CD4-positive, alpha-beta T cell (primary cell): ENCODE measurements at places on chromosomes 7 and 10.

DNA sequence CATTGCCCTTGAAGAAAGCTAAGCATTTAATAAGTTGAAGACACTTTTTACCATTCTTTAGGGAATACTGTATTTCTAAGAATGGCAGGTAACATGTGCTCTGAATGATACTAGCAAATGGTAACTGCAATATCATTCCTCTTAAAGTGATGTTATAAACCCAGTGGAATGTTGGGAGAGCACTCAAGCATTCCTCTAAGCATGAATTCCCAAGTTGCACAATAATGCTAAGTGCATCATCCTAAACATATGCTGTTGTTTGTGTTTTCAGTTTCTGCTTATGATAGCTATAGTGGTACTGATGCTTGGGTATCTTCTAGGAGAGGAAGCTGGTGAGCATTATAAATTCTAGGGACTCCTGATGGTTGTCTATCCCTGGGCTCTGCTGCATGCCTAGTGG lies 673.9 kb downstream of the PHTF2 start:
- DNase-seq: no peak

DNA sequence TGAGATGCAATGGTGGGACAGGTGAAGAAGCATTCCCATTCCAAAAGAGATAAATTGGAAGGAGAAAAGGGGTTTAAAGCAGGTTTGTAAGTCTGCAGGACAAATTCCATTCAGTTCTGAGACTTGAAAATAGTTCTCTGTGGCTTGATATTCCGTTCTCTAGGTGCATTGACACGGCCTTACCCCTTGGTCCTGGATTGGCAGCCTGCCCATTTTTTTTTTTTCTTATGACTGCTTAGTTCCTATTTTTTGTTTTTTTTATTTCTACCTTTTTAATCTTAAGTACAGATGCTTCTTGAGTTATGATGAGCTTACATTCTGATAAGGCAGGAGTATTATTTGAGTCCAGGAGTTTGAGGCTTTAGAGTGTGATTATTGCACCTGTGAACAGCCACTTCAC lies 70.6 kb downstream of the MLLT10 start:
- DNase-seq: no peak

DNA sequence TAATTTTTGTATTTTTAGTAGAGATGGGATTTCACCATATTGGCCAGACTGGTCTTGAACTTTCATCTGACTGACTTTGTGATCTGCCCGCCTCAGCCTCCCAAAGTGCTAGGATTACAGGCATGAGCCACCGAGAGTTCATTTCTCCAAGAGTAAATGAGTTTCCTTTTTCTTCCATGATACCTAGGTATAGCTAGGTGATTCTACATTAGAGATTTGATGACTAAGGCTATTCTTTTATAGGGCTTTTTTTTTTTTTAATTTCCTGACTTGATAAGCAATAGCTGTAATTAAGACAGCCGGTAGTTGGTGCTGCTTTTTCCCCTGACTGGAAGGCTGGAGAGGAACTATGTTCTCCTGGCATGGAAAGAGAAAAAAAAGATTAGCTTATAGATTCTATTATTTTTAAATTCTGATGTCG lies 3.3 kb downstream of the PTPN12 start:
- DNase-seq: no peak

DNA sequence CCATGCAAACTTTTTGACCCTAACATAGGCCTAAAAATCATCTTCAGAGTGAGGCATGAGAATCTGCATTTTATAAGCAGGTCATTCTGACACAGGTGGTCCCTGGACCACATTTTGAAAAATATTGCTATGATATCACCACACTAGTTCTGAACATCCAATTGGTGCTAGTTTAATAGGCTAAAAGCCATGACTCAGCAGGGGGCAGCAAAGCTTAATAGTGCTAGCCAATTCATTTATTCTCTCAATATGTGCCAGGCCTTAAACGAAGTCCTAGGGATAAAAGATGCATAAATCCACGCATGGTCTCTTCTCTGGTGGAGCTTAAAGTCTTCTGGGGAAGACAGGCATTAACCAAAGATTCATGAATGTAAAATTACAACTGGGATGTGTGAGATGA lies 10.2 kb upstream of the SLC25A28 start:
- no peak for DNase-seq

GRCh38 chr10:48807791-48808470 lies 123.3 kb downstream of the WDFY4 start:
- no peak for DNase-seq

DNA sequence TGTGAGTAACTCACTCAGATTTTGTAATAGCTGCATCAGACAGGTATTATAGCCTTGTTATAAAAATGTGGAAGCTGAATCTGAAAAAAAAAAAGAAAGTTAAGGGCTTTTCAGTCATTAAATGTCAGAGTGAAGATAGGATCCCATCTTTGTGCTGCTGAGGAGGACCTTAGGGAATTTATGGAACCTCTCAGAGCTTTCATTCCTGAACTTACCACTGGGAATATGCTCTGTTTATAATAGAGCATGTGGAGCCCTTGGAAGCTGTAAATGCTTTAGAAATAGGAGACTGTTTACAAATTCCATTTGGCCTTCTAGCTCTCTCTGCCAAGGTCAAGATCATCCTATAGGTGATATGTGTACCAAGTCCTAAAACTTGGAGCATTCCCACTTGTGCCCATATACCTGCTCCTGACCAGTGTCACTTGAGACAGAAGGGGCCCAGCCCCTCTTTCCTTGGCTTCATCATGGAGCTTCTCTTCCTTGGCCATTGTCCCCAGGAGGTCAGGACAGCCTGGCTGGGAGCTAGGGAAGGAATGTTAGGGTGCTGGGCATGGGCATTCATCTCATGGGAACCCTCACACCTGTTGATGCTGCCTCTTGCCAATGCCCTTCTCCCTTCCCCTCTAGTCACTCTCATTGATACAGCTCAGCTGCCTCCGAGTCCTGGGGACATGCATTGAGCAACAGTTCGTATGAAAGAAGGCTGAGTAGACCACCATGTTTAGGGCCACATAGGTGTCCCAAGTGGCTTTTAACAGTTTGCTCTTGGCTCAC lies 105.3 kb downstream of the LRRC18 start:
- no peak for DNase-seq

GRCh38 chr7:124956160-124956559 lies 26.5 kb upstream of the POT1 start:
- DNase-seq: no peak

DNA sequence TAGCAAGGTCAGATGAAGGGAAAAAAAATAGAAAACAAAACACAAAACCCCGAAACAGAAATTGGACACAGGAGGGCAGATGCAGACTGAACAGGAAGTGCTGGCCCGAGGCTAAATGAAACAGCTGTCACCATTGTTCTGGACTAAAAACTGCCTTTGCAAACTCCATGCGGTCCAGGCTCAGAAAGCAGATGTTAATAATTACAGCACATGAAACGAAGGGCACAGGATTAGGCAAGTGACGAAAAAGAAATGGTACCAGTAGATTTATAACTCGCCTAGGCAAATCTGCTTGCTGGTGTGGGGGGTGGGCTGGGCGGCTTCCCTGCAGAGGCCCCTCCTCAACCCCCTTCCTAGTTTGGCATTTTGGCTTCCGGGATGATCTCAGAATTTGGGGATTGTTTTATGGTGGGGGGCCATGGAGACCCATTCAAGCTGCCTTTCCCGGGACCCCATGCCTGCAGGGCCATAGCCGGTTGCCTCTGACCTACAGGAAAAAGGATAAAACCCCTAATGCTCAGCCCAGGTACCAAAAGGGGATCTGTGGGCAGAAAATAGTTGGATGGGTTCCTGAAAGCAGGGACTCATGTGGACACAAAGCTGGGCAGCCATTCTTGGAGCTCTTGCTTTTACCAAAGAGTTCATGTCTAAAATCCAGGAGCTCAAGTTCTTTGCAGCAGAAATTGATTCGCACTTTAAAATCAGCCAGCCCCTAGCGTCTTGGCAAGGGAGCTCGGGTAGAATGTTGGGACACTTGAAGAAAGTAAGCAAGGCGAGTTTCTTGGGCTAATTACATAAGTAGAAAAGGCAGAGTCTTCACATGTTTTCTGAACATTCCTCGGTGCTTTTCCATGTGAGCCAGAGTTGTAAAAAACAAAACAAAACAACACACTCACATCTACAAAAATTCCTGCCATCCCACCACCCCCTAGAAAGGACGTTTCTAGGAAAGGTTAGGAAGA lies 39.0 kb upstream of the EMX2 start:
- no peak for DNase-seq

- no peak for DNase-seq
Observed at GRCh38 chr10:121633056-121633455, 34.8 kb upstream of the FGFR2 start.

DNA sequence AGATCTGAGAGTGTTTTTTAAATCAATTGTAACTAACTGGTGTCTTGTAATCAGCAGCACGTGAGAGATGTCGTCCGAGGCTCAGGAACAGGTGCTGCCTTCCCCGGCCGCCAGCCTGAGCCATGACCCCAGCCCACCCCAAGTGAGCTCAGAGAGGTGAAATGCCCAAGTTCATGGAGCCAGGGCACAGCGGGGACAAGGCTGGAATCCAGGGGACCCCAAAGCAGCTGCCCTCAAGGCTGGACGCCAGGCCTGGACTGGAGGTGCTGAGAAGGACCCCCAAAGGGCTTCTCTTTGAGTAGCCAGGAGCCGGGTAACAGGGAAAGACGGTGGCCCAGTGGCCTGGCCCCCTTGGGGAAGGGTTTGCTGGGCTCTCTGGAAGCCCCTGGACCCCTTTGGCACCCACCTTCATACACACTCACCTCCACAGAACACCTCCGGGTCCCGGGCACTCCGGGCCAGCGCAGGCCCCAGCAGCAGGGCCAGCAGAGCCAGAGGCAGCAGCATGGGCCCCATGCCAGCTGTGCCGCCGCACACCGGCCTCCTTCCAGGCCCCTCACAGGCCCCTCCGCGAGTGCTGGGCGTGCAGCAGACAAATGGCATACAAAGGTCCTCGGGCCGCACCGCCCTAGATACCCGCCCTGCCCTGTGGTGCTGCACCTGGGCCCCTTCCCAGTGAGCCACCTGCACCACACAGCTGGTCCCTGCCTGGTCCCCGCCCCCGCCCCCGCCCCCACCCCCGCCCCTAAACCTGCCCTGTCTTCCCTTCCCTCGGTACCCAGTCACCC lies 24.0 kb upstream of the CNPY1 start:
- no peak for DNase-seq

GRCh38 chr10:100829933-100830727 lies 82.6 kb upstream of the SLF2 start:
- no peak for DNase-seq

GRCh38 chr10:62856021-62856420 lies 39.9 kb upstream of the EGR2 start:
- no peak for DNase-seq

GRCh38 chr10:33783078-33783477 lies 448.6 kb upstream of the NRP1 start:
- no peak for DNase-seq

- no peak for DNase-seq
Observed at GRCh38 chr10:70167246-70167645, 3.1 kb downstream of the SAR1A start.

- no peak for DNase-seq
Observed at GRCh38 chr10:77005871-77006270, 631.7 kb downstream of the KCNMA1 start.

DNA sequence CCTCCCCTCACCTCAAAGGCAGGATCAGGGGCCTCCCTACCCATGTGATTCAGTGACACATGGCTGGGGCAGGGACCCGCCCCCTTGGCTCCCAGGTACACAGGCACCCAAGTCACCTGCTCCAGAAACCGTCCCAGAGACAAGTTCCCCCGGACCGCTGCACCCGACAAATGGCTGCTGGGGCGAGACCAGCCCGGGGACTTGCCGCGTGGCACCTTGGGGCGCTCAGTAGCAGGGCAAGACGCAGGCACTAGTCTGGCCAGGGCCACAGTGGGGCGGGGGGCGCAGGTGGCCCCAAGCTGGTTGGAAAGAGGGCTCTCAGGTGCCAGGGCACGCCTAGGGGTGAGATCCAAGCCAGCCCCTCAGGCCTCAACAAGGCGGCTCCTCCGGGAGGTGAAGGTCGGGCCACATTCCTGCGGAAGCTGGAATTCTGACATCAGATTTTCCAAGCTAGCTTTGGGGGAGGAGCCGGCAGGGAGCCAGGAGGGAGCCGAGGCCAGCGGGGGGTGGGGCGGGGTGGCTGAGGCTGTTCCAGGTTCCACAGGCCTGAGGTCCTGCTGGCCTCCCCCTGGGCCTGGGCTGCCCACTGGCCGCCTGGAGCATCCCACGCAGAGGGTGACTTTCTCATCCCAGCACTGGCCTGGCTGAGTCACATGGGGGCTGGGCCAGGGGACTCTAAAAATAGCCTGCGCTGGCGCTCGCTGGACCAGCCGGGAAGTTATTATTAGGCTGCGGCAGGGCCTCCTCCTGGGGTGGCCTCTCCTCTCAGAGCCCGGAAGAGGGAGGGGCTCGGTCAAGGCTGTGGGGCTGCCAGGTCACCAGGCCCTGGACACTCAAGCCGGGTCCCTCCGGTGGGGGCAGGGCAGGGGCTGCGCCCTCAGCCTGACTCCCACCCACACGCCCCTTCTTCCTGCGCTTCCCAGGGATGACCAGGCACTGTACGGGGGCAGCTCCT lies 20.5 kb upstream of the INPP5A start:
- DNase-seq: no peak

- DNase-seq: no peak
Observed at GRCh38 chr7:112399501-112399900, 50.8 kb upstream of the IFRD1 start.

GRCh38 chr7:28575241-28575643 lies 162.9 kb downstream of the CREB5 start:
- no peak for DNase-seq

- DNase-seq: no peak
Observed at GRCh38 chr7:124813994-124814798, 48.6 kb upstream of the GPR37 start.

DNA sequence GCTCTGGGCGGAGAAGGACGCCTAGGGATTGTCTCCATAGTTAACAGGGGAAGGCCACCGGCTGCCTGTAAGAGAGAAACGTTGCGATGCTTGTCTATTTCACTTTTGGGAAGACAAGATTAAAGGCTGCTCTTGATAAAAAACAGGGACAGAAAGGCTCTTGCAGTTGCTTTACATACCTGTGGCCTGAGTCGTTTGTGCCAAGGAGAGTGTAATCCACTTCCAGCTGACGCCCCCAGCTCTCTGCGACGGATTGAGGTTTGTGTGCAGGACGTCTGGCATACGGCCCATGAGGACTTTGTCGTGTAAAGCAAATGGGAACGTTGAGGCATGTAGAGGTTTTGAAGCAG lies 1.1 kb downstream of the MAP3K8 start:
- no peak for DNase-seq

DNA sequence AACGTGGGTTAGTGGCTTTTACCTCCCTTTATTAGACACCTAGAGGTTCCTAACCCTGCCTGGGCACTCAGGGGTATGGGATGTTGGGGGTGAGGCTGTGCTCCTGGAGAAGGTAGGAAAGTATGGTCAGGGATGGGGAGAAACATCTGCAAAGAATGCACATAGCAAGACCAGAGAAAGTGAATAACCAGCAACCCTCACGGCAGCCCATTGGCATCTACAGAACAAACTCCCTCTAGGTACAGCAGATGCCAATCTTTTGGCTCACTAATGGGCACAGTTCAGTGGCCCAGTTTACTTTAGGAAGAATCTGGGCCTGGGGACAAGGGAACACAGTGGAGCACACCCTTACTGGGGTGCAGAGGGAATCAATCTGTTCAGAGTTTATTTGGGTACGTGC lies 143.9 kb downstream of the JAZF1 start:
- no peak for DNase-seq

GRCh38 chr7:28627263-28627653 lies 214.9 kb downstream of the CREB5 start:
- DNase-seq: no peak
